ENCODE measurements at places on chromosomes 13 and 19. TPM values are rescaled to one million over a fixed set of nuclear protein-coding genes. Genes with fewer than 3 reads are reported as not detected.

- H3K36me3 ChIP-seq, result no peaks in the 10 kb centered on the region
- peak; percentile 41 for DNase-seq
- no peak overlapping the region for H3K4me3 ChIP-seq
- H3K27me3 ChIP-seq, result peaks cover 66% of the 10 kb centered on the region
- no peaks in the 10 kb centered on the region for H3K4me1 ChIP-seq
These were observed 155.0 kb downstream of the TEX29 start for GRCh38 chr13:111475488-111475887.

DNA sequence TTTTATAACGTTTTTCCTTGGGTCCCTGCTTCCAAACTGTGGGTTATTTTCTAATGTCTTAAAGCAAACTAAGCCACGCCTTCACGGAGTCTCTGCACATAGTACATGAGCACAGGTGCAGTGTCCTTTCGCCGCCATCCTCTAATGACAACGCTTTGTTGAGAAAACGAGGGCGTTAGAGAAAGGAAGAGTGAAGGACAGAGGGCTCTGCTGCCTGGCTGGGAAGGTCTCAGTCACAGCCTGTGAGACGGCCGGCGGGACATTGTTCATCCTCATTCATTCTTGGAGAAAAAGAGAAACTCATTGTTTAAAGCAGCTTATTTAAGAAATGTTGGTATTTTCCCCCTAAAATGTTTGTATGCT is 9.5 kb downstream of the IL17D start:
- H3K36me3 ChIP-seq, result no peaks in the 10 kb centered on the region
- peak overlapping the region; percentile 27 for H3K27ac ChIP-seq
- peak overlapping the region; percentile 12 for H3K4me3 ChIP-seq
- no peaks in the 10 kb centered on the region for H3K27me3 ChIP-seq
- DNase-seq, result no peak

The TSKS gene
- total RNA-seq, result not detected

DNA sequence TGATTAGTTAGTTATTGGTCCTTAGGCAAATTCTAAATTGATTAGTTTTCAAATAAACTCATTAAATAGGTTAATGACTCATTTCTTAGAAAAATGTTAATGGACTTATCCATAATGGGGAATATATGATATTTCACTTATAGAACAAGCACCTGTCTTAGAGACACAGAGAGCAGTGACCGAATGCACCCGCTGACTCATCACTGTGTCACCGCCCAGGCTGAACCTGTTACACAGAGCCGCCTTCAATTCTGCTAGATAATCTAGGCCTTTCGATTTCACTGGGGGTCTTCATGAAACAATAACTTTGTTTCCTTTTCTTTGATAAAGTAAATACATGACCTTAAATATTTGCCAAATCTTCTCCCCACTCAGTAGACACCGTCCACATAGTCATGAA is 13.1 kb downstream of the IRS2 start:
- peaks cover 10% of the 10 kb centered on the region for H3K36me3 ChIP-seq
- peaks cover 55% of the 10 kb centered on the region for H3K4me1 ChIP-seq
- no peaks in the 10 kb centered on the region for H3K27me3 ChIP-seq
- DNase-seq, result no peak
- no peak overlapping the region for H3K4me3 ChIP-seq

- no peaks in the 10 kb centered on the region for H3K27me3 ChIP-seq
- no peaks in the 10 kb centered on the region for H3K36me3 ChIP-seq
- H3K4me1 ChIP-seq, result no peaks in the 10 kb centered on the region
These were observed 20.6 kb downstream of the FFAR2 start for GRCh38 chr19:35468637-35469036.

DNA sequence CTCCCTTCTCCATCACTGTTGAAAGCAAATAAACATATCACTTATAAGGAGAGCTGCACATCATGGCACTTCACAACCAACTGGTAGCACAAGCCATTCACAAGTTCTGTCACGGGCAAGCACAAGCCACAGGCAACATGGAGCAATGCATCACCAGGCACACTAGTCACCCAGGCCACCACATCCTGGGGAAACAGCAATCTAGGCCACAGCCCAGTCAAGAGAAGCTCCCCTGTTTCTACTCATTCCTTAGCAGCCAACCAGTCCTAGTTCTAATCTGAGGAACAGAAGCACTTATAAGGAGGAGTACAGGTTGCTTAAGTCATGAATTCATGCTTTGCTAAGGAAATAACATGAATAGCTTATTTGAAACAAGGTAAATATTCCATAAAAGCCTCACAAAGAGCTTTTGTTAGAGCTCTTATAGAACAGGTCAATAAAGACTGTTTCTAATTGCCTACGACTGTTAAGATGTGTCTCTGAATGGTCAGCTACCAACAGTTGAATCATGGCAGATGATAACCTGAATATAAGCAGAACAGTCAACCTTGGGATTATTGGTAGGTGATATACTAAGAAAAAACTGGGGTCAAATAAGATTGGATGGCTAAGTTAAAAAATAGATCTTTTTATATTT is 169.0 kb downstream of the TBC1D4 start:
- H3K27me3 ChIP-seq, result no peaks in the 10 kb centered on the region
- H3K27ac ChIP-seq, result no peak overlapping the region
- H3K36me3 ChIP-seq, result peaks cover 6% of the 10 kb centered on the region
- no peak for DNase-seq

GRCh38 chr19:28710278-28710677 is 502.7 kb downstream of the UQCRFS1 start:
- H3K4me3 ChIP-seq, result no peak overlapping the region
- no peaks in the 10 kb centered on the region for H3K27me3 ChIP-seq
- no peaks in the 10 kb centered on the region for H3K36me3 ChIP-seq

DNA sequence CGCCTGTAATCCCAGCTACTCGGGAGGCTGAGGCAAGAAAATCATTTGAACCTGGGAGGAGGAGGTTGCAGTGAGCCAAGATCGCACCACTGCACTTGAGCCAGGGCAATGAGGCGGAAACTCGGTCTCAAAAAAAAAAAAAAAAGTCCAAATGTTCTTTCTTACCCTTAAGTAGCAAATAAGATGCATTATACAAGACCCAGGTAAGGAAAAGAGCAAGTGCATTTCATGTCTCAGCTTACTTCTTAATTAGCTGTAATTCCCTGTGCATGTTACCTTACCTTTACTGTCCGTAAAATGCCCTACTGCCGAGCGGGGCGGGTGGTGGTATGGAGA is 3.8 kb upstream of the ZNF681 start:
- DNase-seq, result no peak
- no peaks in the 10 kb centered on the region for H3K4me1 ChIP-seq
- H3K36me3 ChIP-seq, result no peaks in the 10 kb centered on the region
- H3K27ac ChIP-seq, result no peak overlapping the region
- no peaks in the 10 kb centered on the region for H3K27me3 ChIP-seq

The ZNF426 gene
- 4.7 TPM for total RNA-seq

The ELSPBP1 gene
- not detected for total RNA-seq

- no peaks in the 10 kb centered on the region for H3K36me3 ChIP-seq
- H3K4me1 ChIP-seq, result no peaks in the 10 kb centered on the region
- no peak overlapping the region for H3K27ac ChIP-seq
- no peaks in the 10 kb centered on the region for H3K27me3 ChIP-seq
- no peak for DNase-seq
These were observed 376.1 kb downstream of the DLEU7 start for GRCh38 chr13:50467156-50468110.

DNA sequence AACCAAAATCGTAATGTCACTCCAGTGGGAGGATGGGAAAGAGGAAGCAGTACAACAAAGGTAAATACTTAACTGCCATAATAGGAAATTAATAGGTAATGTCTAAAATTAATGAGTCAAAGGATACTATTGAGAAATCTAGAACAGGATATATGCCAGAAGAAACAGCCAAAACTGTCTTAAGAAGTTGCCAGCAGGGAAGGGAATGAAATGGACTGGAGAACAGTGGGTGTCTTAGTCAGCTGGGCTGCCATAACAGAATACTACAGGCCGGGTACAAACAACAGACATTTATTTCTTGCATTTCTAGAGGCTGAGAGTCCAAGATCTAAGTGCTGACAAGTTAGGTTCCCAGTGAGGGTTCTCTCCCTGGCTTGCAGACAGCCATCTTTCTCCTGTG is 40.3 kb upstream of the IPO5 start:
- H3K4me3 ChIP-seq, result no peak overlapping the region
- no peaks in the 10 kb centered on the region for H3K36me3 ChIP-seq
- no peak for DNase-seq
- H3K27ac ChIP-seq, result no peak overlapping the region
- H3K4me1 ChIP-seq, result peaks cover 9% of the 10 kb centered on the region
- H3K27me3 ChIP-seq, result no peaks in the 10 kb centered on the region

The PRODH2 gene
- total RNA-seq, result not detected

DNA sequence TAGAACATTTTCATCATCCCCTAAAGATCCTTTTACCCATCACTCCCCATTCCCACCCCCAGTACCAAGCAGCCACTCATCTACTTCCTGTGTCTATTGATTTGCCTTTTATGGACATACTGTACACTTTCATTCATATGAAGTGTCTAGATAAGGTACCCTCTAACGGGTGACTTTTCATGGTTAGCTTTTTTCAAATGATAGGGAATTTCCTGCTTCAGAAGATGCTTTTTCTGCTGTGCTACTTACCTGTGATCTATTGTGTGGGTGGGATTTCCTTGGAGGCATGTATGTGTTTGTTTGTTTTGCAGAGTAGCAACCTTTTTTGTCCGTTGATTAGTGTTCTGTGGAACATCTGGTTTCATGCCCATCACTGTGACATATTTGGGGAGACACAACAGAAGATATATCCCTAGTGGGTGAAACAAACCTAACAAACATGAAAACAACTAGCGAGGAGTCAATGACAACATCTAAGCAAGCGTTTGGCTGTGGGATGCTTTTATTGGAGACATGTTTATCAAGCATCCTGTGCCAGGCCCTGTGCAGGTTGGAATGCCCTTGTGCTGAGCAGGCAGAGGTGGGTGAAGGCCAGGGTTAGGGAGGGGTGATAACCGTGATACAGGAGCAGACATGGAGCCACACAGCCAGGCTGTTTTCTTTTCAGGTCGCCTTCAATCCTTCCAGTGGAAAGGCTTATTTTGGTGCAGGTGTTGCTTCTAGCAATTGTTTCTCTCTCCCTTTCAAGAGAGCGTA is 17.6 kb downstream of the SPINT2 start:
- no peaks in the 10 kb centered on the region for H3K36me3 ChIP-seq
- no peak for DNase-seq
- no peak overlapping the region for H3K27ac ChIP-seq
- peaks cover 26% of the 10 kb centered on the region for H3K4me1 ChIP-seq
- H3K4me3 ChIP-seq, result no peak overlapping the region

GRCh38 chr13:27967736-27968315 is 1.3 kb downstream of the CDX2 start:
- H3K4me3 ChIP-seq, result no peak overlapping the region
- peaks cover 57% of the 10 kb centered on the region for H3K27me3 ChIP-seq
- H3K36me3 ChIP-seq, result no peaks in the 10 kb centered on the region
- H3K4me1 ChIP-seq, result no peaks in the 10 kb centered on the region

The EBPL gene
- 78.8 TPM for total RNA-seq

- no peaks in the 10 kb centered on the region for H3K4me1 ChIP-seq
- H3K27ac ChIP-seq, result no peak overlapping the region
- no peak overlapping the region for H3K4me3 ChIP-seq
- H3K36me3 ChIP-seq, result no peaks in the 10 kb centered on the region
- H3K27me3 ChIP-seq, result no peaks in the 10 kb centered on the region
These were observed 371.7 kb downstream of the RBM26 start for GRCh38 chr13:79034341-79034740.

- no peaks in the 10 kb centered on the region for H3K27me3 ChIP-seq
- no peaks in the 10 kb centered on the region for H3K4me1 ChIP-seq
- H3K36me3 ChIP-seq, result no peaks in the 10 kb centered on the region
- no peak overlapping the region for H3K4me3 ChIP-seq
- no peak for DNase-seq
These were observed 1351.3 kb downstream of the EFNB2 start for GRCh38 chr13:105184201-105184600.

GRCh38 chr19:15378534-15379082 is 979 bp downstream of the AKAP8 start:
- DNase-seq, result peak; percentile 59
- H3K4me3 ChIP-seq, result peak overlapping the region; percentile 97
- no peaks in the 10 kb centered on the region for H3K27me3 ChIP-seq
- H3K27ac ChIP-seq, result peak overlapping the region; percentile 93
- H3K36me3 ChIP-seq, result peaks cover 61% of the 10 kb centered on the region
- peaks cover 26% of the 10 kb centered on the region for H3K4me1 ChIP-seq

DNA sequence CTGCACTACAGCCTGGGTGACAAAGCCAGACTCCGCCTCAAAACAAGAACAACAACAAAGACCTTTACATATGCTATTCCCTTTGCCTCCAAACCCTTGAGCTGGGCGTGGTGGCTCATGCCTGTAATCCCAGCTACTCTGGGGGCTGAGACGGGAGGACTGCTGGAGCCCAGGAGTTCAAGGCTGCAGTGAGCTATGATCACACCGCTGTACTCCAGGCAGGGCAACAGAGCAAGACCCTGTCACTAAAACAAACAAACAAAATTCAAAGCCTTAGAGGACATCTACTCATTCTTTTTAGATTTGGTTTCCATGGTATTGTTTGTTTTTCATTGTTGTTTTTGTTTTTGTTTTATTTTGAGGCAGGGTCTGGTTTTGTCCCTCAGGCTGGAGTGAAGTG is 7.8 kb downstream of the ACER1 start:
- H3K4me1 ChIP-seq, result no peaks in the 10 kb centered on the region
- no peak overlapping the region for H3K27ac ChIP-seq
- H3K4me3 ChIP-seq, result no peak overlapping the region
- H3K36me3 ChIP-seq, result no peaks in the 10 kb centered on the region

DNA sequence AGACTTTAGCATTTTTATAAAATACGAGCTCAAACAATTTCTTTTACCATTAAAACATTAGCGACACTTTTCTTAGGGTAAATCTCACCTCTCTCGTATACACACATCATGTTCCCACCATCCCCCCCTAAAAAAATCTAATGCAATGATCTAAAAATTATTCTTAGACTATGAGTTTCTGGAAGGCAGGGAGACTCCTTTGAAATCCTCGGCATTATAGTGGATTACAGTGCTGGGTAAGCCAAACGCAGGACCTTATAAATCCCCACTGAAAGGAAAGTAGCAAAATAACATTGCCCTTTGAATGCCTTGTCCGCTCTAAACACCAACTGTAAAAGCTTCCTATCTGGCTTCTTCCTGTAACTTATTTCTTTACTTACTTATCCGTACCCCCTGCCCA is 35.0 kb downstream of the NUFIP1 start:
- peaks cover 13% of the 10 kb centered on the region for H3K36me3 ChIP-seq
- H3K4me1 ChIP-seq, result no peaks in the 10 kb centered on the region
- DNase-seq, result no peak
- H3K27ac ChIP-seq, result no peak overlapping the region

DNA sequence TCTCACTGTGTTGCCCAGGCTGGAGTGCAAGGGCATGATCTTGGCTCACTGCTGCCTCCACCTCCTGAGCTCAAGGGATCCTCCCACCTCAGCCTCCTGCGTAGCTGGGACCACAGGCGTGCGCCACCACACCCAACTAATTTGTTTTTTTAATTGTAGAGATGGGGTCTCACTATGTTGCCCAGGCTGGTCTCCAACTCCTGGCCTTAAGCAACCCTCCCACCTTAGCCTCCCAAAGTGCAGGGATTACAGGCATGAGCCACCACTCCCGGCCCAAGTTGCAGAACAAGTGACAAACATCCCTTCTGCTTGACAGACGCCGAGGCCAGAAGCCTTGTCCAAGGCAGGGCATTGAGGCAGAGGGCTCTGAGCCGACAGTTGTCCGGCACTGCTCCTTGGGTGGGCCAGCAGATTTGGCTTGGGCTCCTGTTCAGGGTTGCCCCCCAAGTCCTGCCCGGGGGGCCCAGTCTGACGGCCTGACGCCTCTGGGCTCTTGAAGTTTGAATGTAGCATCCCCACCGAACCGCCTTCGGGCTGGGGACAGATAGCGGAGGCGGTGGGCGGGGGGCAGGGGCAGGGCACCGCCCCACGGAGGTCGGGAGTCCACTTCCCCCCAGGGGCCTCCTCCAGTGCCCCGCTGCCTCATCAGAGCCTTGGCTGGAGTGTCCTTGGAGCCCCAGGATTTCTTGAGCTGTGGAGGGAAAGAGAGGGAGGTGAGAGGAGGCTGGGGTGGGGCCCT is 5.7 kb upstream of the SPACA4 start:
- no peaks in the 10 kb centered on the region for H3K4me1 ChIP-seq
- no peak overlapping the region for H3K4me3 ChIP-seq
- H3K36me3 ChIP-seq, result no peaks in the 10 kb centered on the region
- H3K27ac ChIP-seq, result no peak overlapping the region

The PRRG2 gene
- not detected for total RNA-seq
